ENCODE measurements at places on chromosomes 1 and 21.

- no peak for DNase-seq
Observed at GRCh38 chr21:36923270-36923669, 43.2 kb downstream of the HLCS start.

DNA sequence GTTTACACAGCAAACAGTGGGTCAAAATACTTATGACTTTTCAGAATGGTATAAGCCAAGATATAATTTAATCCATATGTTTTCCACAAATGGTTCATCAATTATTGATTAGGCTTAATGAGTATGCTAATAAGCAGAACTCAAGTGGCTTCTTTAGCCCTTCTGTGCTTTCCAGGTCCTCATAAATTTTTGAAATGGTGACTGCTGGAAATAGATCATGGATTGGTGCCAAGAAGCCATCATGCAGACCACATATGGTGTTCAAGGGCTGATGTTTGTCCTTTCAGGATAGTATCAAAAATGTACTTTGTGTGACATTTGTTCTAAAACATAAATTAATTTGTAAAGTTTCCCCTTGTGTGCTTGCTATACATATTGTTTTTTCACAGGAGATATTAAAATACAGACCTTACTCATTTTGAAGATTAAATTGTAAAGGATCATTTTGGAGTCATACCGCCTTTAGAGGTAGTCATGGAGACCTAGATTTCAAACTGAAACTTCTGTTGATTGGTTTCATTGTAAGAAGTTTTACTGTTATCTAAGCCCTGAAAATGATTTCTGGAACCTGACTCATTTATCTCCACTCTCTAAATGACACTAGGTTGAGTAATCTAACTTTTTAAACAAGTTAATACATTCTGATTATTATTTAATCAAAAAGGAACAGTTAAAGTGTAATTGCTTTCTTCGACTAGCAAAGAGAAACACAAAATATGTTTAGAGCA is 507.9 kb downstream of the PLA2G4A start:
- DNase-seq = no peak

DNA sequence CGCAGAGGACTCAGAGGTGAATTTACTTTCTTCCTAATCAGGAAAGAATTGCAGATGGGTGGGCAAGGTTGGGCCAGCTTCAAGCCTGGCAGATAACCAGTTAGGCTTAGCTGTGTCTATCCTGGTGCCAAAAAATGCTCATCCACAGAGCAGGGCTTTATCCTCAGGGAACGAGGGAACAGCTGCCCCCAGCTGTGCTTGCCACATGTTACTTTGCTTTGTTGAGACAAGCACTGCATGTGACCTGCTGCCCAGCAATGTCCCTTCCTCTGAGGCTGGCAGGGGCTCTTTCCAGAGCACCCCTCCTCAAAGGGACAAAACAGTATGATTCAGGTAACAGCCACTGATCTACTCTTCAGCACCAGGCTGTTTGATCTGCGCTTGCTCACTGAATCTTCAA is 505.1 kb upstream of the USP24 start:
- DNase-seq = no peak

- DNase-seq = no peak
Observed at GRCh38 chr1:155831279-155831976, 25.6 kb downstream of the GON4L start.

DNA sequence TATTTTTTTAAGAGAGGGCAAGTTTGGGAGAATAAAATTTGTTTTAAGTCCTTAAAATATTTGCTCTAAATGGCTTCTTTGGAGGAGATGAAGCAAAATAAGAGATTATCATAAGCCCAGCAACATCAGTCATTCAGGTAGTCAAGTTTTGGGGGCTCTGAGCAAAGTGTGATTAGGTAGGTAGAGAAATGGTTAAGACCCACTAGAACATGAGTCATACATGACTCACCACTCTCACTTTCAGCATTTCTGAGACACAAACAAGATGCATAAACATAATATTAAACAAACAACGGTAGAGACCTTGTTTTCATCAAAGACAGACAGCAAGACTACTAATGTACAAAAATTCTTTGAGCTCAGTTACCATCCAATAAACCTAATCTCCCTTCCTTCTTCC is 272.2 kb downstream of the LMO4 start:
- no peak for DNase-seq

DNA sequence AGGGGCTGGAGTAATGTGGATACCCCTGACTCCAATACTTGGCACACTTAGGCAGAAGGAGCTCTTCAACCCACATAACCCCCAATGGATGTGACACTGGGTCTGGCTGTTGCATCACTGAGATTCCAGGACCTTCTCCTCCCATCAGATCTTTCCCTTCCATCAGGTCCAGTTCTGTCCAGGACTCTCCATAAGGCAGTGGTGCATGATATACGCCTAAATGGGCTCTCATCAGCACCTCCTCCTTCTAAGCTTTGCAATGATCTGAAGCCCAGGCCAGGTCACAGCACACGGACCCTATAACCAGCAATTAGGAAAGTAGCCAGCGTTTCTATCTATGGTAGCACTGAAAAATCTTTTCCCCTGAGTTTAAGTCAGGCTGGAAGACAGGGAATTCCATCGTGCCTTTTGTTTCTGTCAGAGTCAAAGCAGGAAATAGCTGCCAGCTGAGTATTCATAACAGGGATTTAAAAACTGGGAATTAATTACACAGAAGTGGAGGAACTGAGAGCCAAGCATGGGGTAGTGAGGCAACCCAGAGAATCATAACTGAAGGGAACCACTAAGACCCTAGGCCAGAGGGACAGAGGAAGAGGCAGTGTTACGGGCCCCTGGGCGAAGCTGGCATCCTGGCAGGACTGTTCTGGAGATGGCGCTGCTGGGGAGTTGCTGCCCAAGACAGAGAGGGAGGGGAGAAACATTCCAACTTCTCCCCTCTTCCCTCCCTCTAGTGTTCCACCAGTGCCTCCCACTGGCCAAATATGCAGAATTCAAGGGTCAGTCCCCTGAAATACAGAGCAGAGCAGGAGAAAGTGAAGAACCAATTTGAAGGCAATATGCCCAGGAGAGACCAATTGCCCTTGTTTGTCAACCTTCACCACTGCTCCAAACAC is 37.5 kb upstream of the HOOK1 start:
- no peak for DNase-seq

DNA sequence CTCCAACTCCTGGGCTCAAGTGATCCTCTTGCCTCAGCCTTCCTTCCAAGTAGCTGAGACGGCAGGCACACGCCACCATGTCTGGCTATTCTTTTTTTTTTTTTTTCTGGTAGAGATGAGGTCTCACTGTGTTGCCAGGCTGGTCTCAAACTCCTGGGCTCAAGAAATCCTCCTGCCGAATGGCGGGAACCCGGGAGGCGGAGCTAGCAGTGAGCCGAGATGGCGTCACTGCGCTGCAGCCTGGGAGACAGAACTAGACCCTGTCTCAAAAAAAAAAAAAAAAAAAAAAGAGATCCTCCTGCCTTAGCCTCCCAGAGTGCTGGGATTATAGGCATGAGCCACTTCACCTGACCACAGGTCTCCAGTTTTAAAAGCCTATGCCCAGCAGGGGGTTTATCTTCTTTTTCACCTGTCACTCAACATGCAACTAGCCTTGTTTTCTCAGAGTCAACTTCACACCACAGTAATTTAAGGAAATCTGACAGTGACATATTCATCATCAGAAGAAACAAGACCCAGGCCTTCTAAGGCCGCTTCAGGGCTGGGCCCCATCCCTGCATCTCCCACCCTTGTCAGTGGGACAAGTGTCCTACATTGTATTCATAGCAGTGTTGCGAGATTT is 38.3 kb upstream of the GALNT2 start:
- no peak for DNase-seq

DNA sequence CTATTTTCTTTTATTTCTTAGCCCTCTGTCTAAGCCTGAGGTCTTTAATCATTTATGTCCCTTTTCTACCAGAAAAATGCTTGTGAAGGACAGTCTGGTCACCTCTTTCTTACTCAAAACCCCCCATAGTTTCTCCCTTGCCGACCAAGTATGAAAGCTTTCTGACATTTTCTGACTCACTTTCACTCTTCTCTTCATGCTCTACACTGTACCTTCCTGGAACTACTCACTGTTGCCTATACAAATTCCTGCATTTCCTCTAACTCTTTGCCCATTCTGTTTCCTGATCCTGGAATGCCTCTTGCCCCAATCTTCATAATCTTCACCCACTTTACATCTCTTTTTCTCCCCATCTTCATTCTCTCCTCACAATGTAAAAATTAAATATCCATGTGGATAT is 380.0 kb downstream of the HHIPL2 start:
- no peak for DNase-seq

DNA sequence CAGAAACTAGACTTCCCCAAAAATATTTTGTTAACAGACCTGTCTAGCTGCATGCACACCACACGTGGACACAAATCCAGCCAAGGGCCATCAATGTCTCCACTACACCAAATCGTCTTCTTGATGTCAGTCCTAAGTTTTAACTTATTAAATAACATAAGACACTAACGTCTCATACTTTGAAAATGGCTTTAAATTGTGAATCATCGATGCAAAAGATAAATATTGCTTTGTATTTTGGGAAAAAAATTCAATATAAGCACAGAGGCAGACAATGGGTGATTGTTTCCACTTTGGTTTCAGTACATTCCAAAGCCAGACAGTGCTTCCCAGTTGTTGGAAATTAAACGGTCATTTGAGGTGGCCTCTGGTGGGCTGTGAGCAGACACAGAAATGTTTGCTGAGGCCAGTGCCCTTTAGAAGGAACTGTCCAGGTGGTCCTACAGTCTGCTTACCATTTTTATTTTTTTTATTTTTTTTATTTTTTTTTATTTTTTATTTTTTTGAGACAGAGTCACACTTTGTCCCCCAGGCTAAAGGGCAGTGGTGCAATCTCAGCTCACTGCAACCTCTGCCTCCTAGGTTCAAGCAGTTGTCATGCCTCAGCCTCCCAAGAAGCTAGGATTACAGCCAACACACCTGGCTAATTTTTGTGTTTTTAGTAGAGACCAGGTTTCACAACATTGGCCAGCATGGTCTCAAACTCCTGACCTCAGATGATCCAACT is 1.8 kb upstream of the KIAA2013 start:
- no peak for DNase-seq

- DNase-seq = no peak
Observed at GRCh38 chr21:42684109-42684916, 30.9 kb downstream of the PDE9A start.

DNA sequence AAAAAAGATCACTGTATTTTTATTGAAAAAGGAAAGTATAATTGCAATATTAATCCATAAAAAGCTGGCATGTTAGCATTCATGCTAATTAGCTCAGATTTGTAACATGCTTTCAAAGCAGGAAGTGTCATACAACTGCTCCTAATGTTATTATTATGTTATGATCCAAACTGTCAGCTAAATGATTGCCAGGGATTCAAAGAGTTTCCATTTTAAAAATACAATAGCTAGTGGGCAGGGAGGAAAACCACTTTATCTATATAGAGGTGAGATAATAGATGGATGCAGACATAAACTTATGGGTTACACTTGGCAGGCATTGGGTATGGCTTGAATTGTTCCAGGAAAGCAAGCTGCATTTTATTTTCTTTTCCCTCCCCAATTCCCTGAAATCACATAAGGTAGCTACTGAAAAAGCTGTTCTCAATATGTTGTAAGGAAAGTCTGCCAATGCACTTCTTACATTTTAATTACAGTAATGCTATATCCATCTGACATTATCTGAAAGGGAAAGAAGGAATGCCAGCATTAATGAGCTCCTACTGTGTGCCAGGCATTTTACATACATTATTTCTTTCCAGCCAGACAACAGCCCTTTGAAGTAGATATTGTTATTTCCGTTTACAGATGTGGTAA is 9.8 kb upstream of the MYSM1 start:
- no peak for DNase-seq

DNA sequence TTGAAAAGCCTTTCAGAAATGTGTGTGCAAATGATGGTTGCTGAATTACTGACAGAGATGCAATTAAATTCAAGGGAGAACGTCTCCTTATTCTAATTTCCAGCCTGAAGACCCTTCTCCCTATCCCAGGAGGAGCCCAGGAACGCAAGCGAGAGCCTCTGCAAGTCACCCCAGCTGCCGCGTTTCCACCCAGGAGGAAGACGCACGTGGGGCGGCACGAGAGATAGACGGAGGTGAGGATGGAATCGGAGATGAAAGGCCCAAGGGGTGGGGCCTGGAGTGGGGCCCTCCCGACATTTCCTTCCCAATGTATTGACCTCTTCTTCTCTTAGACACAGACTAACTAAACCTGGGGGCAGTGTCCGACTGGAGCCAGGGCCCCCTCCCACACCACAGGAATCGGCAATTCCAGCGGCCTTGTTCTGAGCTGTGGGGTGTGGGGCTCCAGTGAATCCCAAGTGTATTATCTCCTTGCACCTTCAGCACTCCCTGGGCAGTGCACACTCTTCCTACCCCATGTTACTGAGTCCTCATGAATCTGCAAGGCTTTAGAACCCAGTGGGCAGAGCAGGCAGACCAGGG is 322.5 kb downstream of the AJAP1 start:
- no peak for DNase-seq

GRCh38 chr21:31128234-31128633 is 90.0 kb upstream of the KRTAP19-8 start:
- DNase-seq = no peak

DNA sequence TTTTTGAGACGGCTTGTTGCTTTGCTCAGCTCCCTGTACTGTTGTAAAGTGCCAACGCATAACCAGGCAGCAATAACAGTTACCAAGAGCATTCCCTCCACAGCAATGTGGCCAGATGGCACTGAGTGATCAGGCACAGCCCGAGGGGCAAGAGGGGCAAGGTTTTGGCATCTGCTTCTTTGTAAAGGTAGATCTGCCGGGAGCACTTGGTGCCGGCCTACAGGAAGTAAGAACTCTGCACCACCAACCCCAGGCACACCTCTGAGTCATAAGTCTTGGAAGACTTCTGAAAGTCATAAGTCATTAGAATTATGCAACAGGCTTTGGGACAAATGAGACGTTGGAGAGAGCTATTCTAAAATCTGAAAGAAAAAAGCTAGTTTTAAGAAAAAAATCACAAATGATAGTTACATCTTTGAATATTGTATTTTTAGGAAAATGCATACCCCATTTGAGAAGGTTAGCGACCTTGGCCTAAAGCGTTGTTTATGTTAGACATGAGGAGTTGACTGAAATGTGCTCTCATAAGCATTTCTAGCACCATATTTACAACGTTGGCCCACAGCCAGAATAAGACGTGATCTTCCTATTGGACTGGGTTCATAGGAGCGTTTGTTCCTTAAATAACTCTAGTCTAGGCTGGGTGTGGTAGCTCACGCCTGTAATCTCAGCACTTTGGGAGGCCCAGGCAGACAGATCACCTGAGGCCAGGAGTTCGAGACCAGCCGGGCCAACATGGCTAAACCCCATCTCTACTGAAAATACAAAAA is 37.7 kb upstream of the MAP10 start:
- no peak for DNase-seq

DNA sequence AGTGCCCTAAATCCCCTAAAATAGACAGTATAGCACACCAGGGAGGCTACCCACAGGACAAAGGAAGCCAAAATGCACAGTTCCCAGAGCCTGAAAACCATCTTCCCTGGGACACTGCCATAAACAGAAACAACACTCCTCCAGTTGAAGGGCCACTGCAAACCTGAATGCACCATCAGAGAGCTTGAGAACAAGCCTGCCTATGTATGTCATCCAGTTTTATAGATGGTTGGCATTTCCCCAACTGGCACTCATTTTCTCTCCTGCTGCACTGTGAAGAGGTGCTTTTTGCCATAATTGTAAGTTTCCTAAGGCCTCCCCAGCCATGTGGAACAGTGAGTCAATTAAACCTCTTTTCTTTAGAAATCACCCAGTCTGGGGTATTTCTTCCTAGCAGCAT is 169.0 kb downstream of the AGBL4 start:
- no peak for DNase-seq

GRCh38 chr1:52976183-52977035 is 49.3 kb downstream of the SCP2 start:
- no peak for DNase-seq
